Breast epithelium (tissue), 4 donors: ENCODE measurements at places on chromosomes 13 and 19.

- DNase-seq: no peak
These were observed 364.9 kb downstream of the OXGR1 start for GRCh38 chr13:96629331-96629730.

DNA sequence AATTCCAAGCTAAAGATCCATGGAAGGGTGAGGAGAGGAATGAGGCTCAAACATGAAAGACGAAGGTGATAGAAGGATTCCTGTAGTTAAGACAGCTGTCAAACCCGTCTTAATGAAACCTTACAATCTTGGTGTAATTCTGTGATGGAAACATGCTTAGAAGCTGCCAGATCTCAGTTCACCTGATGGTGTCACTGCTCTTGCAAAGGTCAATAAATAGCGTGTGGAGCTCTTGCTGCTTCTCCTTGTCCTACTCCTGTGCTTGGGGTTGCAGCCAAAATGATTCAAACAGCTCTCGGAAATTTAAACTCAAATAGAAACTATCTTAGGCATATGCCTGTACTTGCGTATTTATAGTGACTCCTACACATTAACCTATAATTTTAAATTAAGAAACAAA lies 1705.0 kb downstream of the OLFM4 start:
- no peak for DNase-seq

DNA sequence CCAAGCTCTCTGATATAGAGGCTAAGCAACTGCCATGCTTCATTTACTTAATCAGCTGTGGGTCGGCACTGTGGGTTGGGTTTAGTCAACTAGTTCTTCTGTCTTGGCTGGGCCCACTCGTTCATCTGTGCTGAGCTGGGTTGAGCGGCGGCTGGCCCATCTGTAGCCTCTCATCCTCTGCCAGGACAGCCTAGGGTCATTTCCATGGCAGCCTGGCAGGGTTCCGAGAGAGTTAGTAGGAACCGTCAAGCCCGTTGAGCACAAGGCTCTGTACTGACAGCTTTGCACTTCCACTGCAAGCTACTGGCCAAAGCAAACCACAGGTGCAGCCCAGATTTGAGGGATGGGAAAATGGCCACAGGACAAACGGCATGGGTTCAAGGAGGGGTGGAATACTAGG lies 6.6 kb upstream of the ZNF835 start:
- no peak for DNase-seq

DNA sequence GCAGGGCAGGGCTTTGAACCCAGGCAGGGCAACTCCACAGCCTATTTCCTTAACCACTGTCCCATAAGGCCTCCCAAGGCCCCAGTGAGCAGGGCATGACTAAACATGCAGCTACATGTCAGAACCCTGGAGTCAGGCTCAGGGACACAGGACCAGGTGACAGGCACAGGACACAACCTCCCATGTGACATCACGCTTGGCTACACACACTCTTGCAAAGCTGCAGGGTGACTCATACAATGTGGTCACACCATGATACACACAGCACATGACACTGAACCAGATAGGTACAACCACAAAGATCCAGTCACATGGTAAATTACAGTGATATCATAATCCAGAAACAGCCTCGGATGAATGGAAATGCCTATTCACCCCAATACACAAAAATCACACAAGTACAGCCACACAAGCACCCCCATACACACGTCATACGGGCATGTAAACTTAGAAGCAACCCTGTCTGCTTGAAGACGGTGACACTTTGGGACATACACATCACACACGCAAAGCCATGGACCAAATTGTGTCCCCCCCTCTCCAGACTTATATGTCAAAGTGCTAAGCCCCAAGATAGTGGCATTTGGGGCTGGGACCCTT lies 14.5 kb downstream of the KLK4 start:
- DNase-seq: no peak

DNA sequence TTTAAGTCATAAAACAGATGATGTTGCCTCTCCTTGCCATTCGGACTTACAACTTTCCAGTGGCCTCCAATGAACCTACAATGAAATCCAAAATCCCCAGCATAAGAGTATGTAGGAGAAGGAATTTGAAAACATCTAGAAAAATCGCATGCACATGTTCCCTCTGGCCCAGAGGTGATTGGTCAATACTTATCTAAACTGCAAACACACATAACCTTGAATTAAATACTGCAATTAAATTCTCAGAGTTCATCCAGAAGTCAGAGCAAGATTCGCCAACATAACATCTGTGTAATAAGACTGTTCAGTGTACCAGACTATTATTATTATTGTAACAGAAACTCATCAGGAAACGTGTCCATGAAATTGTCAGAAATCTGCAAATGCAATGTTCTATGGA lies 82.2 kb upstream of the USP29 start:
- no peak for DNase-seq

DNA sequence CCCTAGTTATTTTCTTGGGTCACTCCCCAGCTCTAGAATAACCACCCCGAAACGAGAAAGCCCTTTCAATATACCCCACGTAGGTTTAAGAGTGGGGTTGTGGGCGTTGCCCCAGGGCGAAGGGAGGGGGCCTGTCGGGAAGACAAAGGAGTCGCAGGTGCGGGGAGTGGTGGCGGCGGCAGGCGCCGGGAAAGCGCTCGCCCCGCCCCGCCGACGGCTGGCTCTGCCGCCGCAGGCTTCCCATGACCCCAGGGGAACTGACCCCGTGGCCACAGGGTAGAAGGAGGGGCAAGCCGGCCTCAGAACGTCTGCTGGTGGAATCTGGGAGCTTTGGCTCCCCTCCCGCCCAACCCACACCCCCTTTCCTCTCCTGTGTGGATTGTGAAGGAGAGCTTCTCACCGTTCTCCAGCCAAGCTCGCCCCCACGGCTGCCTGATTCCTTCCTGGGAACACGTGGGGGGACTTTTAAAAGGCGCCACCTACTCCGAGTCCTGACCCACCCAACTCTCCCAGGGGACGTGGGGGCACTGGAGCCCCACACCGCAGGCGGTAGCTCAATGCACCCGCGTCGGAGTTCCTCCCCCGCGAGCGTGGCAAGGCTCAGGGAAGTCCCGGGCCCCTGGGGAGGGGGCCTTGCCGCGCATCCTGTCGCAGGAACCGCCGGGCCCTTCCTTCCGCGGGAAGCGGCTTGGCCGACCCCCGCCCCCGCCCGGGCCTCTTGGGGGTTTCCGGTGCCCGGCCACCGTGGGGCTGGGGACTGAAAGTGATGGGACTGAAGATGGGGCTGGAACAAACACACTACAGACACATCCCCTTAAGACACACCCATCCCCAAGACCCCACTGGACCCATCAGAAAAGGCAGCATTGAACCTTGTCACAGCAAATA lies 5.5 kb downstream of the IER2 start:
- peak; percentile 82 for DNase-seq

DNA sequence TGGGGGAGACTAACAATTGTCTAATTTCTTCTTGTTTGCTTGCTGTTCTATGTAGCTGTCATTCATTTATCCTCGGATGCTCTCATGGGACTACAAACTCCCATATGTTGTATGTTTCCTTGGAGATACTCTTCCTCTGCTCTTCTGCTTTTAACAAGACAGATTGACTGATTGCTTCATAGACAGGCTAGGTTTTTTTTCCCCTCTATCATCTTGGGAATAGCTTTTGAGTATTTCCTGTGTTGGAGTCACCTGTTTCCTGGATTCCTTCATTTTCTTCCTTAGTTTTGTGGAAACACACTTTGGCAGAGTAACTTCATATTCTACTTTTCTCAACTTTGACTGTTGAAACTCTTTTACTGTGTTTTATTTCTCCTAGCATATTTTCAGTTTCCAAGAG lies 27.6 kb downstream of the EDNRB start:
- DNase-seq: no peak

- no peak for DNase-seq
These were observed 19.6 kb upstream of the PTPRS start for GRCh38 chr19:5360003-5360780.

DNA sequence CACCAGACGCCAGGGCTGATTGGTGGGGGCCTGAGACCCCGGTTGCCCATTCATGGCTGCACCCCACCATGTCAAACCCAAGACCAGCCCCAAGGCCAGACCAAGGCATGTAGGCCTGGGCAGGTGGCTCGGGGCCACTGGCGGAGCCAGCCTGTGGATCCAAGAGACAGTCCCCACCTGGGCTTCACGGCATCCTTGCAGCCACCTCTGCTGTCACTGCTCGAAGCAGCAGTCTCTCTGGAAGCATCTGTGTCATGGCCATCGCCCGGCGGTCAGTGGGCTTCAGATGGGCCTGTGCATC lies 3.8 kb upstream of the TEKTIP1 start:
- DNase-seq: no peak

GRCh38 chr13:94878602-94879165 lies 166.3 kb upstream of the SOX21 start:
- no peak for DNase-seq

DNA sequence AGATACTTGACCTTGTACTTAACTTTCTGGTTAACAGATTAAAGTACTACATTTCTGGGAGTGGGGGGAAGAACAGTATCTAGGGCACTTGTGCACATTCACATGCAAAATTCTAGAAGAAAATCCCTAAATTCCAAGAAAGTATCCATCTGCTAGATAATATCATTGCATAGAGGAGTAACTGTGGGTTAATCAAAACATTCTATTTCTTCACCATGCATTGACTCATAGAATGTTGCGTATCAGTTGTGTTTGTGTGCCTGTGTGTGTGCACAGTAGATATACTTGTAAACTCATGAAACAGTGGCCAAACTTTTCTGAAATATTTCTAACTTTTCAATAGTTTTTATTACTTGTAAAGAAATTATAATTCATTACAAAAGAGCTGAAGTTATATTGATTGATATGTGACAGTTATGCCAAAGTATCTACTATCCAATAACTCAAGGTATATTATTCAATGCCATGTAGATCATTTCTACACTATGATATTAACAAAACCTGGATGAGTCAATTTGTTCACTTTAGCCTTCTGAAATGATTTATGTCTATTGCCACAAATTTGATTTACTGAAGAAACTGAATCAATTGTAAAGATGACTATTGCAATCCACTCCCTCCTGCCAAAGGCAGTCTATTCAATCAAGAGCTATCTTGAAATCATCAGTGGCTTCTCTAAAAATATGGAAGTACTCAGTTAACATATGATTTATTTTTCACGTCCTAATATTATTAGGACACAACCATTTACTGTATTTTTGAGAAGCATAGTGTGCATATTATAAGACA lies 756.7 kb upstream of the ARGLU1 start:
- DNase-seq: no peak

DNA sequence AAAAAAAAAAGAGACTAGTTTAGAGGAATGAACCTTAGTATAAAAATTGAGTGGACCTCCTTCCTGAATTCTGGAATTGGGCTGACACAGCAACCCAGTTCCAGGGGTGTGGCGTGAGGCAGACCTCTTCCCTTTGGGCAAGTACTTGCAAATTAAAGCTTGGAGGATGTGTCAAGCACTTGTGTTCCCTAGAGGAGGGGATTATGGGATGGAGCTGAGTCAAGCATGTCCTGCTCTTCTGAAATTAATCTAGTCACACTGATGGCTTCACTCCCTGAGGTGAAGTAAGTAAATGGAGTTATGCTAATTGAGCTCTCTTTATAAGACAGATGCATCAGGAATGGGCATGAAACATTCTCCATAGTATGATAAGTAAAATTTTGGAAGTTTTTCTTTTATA lies 107.7 kb upstream of the HTR2A start:
- DNase-seq: no peak

GRCh38 chr13:52378312-52378711 lies 27.7 kb downstream of the THSD1 start:
- DNase-seq: no peak

DNA sequence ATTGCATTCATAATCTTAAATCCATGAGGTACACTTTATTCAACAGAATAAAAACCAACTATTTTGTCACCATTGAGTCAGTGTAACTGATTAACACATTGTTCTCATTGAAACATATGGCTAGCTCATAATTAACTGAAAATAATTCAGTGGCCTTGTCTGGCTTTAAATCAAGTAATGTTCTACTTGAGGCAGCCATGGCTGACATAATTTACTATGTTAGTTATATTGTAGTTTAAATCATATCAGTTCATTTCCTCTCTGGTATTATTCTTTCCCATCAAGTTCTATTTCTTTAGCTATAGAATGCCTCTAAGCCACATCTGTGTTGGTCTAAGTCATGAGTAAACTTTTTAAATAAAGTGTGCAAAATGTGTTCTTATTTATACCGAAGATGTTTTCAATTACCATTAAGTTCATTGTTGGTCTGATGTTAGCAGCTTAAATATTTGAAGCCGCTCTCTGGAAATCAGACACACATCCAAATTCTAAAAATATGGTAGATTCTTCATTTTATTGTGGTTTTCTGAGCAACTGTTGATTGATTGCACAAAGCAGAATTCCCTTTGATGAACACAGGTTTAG lies 393.7 kb downstream of the GPC6 start:
- DNase-seq: no peak

GRCh38 chr19:41932259-41932719 lies 4.0 kb upstream of the ERFL start:
- DNase-seq: no peak

DNA sequence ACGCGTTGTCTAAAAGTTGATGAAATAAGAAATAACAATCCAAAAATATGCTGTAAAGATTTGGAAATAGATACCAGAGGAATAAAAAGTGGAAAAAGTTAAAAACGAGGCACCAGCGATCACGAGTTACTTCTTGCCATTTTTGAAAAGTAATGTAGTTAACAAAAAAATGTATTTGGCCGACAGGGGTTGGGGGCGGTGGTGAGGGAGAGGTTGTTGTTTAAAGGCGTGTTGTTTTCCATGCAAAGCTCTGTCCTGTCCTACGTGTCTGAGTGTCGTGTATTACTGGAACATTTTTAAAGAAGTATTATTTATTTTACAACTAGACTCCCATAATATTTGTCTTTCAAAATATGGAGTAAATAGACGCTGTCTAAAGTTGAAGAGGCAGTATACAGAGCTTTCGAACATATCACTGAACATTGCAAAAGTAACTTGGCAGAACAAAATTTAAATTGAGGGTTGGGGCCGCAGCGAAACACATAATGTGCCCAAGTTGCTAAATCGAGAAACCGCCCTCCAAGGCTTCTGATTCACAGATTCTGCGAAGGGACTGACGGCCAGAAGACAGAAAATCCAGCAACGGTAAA lies 823 bp downstream of the FBXO17 start:
- no peak for DNase-seq

GRCh38 chr13:101757446-101758039 lies 305.1 kb downstream of the ITGBL1 start:
- DNase-seq: no peak

DNA sequence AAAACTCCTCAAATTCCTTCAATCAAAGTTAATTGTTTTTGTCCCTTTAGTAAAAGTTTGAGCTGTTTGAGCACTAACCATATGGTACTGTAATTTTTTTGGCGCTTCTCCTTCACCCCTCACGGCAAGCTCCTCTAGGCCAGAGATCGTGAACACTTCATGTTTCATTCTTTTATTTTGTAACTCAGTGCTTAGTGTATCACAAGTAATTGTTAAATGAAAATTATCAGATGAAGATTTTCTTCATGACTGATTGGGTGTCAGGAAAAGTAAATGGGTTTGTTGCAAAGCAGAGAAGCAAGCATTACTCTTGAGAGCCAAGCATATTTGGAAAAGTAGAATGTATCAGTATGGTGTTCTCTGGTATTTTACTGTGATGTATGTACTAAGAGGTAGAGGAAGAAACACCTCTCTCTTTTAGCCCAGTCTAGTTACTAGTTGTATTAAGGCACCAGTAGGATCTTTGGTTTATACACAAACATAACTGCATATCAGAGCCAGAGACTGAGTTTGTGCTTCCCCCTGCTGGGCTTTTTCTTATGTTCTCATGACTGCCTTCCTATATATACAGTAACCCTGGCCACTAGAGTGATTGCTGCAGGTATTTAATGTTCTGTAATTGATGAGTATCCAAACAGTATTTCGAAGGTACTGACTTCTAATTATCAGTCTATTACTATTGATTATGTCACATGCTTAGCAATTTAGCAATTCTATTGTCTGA lies 202.3 kb upstream of the KLHL1 start:
- DNase-seq: no peak
